Right ventricle myocardium superior (tissue), 1 donor: ENCODE measurements at places on chromosomes 2 and 18.

DNA sequence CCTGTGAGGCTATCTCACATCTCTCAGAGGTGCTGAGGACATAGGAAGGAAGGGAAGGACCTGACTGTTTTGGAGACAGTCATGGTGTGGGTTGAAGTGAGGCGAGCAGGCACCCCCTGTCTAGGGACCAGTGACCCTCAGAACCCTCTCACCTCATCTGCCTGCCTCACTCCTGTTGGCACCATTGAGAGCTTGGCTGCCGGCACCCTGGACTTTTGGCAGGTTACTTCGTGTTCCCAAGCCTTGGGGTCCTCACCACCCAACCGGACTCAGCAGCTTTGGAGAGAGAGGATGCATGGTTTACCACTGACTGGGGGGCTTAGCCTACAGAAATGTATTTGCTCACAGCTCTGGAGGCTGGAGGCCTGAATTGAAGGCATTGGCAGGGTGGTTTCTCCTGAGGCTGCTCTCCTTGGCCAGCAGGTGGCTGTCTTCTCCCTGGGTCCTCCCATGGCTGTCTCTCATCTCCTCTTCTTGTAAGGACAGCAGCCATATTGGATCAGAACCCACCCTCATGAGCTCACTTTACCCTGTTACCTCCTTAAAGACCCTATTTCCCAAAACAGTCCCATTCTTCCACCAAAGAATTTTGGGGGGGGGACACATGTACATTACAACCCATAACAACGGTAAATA, 142.0 kb downstream of the TSN start:
- DNase-seq = no peak

- no peak for DNase-seq
Observed at GRCh38 chr2:159160412-159160811, 126.1 kb downstream of the WDSUB1 start.

GRCh38 chr2:169285531-169286235, 76.7 kb downstream of the LRP2 start:
- no peak for DNase-seq

DNA sequence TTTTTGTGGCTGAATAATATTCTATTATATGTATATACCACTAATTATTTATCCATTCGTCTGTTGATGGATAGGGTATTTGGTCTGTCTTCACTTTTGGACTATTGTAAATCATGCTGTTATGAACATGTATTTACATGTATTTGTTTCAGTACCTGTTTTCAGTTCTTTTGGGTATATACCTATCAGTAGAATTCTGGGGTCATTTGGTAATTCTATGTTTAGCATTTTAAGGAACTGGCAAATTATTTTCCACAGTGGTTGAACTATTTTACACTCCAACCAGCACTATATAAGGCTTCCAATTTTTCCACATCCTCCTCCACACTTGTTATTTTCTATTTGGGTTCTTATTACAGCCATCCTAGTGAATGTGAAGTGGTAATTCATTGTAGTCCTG, 12.4 kb upstream of the TANK start:
- no peak for DNase-seq

GRCh38 chr2:197604117-197604860, 71.1 kb downstream of the RFTN2 start:
- no peak for DNase-seq

DNA sequence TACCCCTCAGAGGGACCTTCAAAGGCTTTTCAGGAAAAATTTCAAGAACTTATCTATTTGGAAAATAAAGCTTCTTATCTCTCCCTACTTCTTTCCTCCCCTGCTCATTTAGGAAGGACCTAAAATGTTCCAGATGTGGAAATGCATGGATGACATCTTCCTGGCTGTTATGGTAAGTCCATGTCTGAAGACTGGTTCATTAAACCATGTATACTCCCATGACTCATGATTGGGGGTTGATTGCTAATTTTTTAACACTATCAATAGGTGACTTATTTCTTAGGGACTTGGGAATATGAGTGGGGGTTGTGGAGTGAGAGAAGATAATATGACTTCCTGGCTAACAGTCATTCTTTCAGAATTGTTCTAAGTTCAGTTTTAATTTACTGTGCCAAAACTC, 104.0 kb upstream of the PARD3B start:
- no peak for DNase-seq

DNA sequence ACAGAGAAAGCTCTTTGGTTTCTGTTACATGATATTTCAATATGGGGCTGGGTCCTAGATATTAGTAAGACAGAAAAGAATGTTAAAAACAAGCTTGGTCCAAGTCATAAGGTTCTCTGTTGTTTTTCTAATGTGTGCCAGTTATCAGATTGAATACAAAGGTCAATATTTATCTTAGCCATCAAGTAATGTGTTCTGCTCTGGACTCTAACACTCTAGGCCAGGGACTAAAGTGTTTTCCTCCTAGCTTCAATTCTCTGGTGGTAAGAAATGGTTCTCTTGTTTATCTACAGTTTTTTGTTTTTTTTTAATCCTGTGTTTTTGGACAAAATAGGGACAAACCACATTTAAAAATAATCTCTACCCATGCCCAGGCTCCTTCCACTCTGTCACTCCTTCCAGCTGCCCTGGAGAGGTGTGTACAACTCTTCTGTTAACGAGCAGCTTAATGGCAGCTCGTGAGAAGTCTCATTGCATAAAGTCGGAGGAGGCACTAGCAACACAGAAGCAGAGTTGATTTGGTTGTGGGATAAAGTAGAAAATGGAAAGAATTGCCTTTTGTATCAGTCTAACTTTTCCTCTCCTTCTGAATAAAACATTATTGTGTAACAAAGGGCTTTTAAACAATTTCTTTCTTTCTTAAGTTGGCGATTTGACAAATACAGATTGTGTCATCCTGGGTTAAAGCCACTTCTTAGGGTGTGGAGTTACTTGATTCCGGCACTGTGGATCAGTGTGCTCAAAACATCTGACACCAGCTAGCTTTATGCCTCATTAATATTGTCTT, 8.0 kb upstream of the SESTD1 start:
- no peak for DNase-seq

DNA sequence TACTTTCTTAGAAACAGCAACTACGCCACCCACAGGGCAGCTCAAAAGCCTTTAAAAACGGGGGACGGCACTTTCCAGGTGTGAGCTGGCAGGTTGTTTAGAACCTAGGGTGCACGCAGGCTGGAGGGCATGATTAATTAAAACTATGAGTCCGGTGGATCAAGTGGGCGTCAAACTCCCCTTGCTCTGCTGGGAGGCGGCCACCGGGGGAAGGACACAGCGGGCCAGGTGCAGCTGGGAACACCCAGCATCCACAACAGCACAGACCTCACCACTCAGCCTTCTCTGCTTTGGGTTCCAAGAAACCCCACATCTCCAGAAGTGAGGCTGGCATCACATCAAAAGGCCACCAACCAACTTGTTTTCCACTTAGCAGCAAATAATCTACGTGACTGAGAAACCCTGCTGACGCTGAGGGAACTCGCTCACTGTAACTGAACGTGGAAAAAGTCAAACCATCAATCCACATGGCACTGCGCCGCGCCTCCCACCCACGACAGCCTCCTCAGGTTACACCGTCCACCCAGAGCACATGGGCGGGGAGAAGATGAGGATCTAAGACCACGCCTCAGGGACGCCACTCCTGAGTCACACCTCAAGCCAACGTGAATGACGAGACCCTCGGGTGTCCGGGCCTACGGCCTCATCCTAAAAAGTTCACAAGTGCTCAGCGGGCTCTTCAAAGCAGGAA, 118.2 kb downstream of the ZNF516 start:
- no peak for DNase-seq

DNA sequence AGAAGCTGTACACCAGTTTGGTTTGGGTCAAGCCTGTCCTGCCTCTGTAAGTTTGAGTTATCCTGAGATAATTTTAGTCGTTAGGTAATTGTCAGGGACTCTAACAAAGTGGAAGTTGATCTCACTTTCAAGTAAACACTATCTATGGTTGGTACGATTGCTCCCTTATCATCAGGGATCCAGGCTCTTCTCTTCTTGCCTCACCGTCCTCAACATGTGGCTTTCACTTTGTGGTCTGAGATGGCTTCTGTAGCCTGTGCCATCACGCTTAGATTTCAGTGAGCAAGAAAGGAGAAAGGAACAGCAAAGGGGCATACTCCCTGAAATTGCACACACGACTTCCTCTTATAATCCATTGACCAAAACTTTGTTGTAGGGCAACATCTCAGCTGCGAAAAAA, 115.6 kb downstream of the CTAGE1 start:
- DNase-seq = no peak

DNA sequence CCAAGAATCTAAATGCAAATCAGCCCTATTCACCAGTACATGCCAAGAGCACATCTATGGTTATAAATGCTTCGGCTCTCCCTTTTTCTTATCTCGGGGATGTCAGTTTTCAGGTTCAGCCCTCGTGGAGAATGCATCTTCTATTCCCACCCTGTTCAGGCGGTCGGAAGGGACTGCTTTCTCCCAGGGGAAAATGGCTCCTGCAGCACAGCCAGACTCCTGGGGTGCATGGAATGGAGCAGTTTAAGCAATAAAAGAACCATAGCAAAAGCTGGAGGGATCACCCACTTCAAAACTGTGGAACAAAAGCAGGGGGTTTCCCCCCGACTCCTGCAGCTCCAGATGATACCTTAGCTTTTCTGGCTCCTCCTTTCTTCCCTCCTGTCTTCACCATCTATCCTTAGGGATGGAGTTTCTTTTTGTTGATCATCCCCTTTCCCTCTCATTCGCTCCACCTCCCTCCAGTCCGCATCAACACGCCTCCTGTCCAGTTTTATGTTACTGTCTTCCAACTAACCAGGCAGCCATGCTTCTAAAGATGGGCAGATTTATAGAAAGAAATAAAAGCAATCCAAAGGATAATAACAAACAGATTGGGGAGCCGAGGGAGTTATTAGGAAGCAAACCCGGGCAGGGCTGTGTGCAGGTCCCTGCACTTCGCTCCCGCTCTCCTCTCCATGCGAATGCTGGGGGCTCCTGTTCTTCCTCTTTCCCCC, 356.2 kb upstream of the SMIM21 start:
- no peak for DNase-seq

GRCh38 chr2:195509551-195509950, 147.5 kb upstream of the SLC39A10 start:
- DNase-seq = no peak

DNA sequence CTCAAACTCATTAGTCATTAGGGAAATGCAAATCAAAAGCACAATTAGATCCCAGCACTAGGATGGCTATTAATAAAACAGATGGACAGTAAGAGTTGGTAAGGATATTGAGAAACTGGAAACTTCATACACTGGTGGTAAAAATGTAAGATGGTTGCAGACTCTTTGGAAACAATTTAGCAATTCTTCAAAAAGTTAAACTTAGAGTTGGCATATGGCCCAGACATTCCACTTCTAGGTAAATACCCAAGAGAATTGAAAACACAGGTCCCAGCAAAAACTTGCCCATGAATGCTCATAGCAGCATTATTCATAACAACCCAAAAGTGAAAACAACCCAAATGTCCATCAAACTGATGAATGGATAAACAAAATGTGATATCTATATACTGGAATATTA, 84.9 kb upstream of the ZFP36L2 start:
- no peak for DNase-seq

DNA sequence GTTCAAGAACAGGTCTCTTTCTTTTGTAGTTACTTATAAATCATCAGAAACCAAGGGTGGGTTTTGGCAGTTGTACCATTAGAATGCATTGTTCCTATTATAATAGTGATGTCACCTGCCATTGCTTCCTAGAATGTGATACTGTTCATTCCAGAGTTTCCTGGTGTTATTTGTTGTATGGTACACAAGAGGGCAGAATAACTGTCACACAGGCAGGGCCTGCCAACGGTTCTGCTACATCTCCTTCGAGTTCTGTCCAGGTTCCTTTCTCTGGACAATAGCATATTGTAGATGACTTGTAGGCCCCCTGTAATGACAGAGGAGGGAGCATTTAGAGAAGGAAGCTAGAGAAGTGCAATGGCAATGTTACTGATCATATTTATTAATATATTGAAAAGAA, 98.3 kb downstream of the KLHL14 start:
- DNase-seq = no peak

GRCh38 chr18:5519448-5520298, 24.1 kb downstream of the EPB41L3 start:
- DNase-seq = no peak
